ENCODE measurements at places on chromosomes 2 and 18. TPM values are rescaled to one million over a fixed set of nuclear protein-coding genes. Genes with fewer than 3 reads are reported as not detected.

GRCh38 chr2:207137596-207138337 is 28.0 kb downstream of the KLF7 start:
- no peak for DNase-seq

DNA sequence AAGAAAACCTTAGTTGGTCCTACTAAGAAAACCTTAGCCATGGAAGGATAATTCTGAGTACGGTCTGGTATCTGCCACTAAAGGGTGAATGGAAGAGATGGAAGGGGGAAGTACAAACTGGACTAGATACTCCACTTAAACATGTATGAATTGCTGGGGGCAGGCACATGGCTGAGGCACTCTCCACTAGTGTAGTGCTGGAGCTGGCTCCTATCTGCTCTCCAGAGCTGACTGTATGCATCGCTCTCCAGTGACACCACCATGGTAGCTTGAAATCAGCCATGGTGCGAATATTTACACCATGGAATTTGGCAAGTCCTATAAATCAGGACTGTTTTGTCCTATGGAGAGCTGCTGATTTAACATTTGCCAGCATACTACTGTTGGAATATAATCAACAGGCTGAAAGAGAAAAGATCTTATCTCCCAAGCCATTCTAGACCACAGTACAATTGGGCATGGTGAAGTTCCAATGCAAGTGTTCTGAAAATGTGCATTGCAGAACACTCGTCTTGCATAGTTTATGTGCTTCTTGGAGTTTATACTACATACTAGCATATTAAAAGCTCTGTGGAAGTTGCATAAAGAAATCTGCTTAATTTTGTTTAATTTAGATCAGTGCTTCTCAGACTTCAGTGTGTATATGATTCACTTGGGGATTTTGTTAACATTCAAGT is 277.4 kb downstream of the TDRD15 start:
- DNase-seq: no peak

GRCh38 chr2:20069756-20070155 is 18.3 kb upstream of the LAPTM4A start:
- DNase-seq: peak; percentile 63

- DNase-seq: no peak
Observed at GRCh38 chr2:134199123-134199522, 54.7 kb upstream of the MGAT5 start.

DNA sequence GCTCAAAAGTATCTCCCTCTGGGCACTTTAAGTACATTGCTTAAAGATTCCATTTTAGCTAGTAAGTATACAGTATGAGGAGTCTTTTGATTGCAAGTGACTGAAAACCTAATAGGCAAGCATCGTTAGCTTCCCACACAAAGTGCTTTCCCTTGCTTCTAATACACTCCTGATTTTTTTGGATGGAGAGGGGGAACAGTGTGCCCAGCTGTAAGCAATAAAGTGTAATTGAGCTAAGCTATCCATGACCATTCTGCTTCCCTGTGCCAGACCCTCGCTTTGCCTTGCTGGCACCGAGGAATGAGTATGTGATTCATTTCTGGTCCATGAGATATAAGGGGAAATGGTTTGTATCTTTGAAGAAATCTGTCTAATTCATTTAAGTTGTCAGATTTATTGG is 3.8 kb upstream of the ZNF24 start:
- DNase-seq: no peak

- no peak for DNase-seq
Observed at GRCh38 chr2:151810489-151810888, 17.7 kb downstream of the ARL5A start.

- no peak for DNase-seq
Observed at GRCh38 chr18:74534150-74534969, at the start of gene CNDP1. CNDP1 (plus strand) TSS chr18:74534500; CDS start chr18:74534668, 168 bp downstream.

GRCh38 chr2:127397568-127398238 is 9.9 kb upstream of the MAP3K2 start:
- DNase-seq: no peak

Gene RNU2-63P
- 26.9 TPM for total RNA-seq

Gene KCNS3
- 3.7 TPM for total RNA-seq

Gene MPP4
- 0.13 TPM for total RNA-seq

Gene INPP1
- total RNA-seq: 7.9 TPM
